AG20443 (cell line): ENCODE measurements at places on chromosomes 1 and 21.

GRCh38 chr1:6414881-6415626 is 4.7 kb downstream of the HES2 start:
- DNase-seq = no peak

DNA sequence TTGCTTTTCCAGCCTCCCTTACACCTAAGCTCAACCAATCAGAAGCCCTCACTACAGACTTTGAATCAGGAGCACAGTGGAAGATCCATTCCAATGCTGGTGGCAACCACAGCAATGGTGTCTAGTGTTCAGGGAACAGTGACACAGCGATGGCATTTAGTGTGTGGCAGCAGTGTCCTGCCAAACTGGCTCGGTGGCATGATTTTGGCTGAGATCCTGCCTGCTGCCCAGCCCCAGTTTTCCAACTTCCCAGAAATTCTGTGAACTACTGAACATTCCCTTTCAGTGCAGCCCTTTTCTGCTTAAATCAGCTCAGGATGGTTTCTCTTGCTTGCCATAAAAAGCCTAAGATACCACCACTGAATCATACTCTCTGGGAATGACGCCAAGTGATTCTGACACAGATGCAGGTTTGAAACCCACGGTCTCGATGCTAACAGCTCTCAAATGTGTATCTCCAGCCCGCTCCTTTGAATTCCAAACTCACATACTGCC is 8.8 kb downstream of the ASAP3 start:
- DNase-seq = peak; percentile 57

DNA sequence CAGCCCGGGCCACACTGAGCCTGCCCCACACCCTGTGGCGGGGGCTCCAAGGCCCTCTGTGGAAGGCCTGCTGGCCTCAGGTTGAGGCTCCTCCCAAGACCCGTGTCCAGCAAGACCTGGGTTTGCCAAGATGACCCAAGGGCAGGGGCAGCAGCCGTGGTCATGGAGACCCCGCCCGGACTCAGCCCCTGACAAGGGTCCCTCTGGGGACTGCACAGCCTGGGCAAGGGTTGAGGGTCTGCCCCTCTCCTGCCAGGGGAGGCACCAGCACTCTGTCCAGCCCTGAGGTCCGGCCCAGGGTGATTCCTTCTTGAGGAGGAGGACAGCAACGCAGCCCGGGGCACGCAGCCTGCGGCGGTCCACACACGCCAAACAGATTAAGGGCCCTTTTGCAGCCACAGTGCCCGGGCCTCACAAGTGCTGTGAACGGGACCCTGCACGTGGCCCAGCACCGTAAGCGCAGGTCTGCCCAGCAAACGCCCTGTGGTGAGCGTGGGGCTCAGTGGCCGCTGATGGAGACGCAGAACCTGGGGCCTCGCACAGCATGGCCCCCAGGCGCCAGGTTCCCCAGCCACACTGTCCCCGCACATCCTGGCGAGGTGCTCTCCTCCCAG is 3.4 kb downstream of the SPATC1L start:
- DNase-seq = no peak

- no peak for DNase-seq
These were observed 116.1 kb upstream of the GORAB start for GRCh38 chr1:170415710-170416372.

DNA sequence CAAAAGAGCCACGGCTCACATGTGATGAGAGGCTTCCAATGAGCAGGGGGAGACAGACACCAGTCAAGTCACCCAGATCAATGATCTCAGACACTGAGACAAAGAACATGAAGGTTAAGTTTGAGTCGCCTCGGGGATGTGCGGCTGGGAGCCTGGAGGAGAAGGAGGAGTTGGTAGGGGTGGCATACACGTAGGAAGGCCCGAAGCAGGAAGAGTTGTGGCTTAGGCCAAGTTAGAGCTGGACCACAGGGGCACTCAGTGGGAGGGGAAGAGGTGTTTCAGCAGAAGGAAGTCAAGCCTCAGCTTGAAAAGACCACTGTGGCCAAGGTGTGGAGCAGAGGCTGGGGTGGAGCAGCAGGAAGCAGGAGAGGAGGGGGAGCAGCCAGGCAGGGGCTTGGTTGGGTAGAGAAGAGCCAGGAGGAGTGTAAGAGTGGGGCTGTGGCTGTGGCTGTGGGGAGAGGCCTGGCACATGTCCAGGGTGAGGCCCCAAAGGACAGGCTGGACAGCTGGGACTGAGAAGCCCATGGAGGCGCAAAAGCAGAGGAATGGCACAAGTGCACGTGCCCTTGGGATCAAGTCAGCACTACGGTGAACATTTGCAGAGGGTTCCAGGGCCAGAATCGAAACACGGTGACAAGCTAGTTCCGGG is 27.6 kb downstream of the CTNNBIP1 start:
- no peak for DNase-seq

GRCh38 chr1:20371883-20372282 is 81.2 kb downstream of the VWA5B1 start:
- no peak for DNase-seq

DNA sequence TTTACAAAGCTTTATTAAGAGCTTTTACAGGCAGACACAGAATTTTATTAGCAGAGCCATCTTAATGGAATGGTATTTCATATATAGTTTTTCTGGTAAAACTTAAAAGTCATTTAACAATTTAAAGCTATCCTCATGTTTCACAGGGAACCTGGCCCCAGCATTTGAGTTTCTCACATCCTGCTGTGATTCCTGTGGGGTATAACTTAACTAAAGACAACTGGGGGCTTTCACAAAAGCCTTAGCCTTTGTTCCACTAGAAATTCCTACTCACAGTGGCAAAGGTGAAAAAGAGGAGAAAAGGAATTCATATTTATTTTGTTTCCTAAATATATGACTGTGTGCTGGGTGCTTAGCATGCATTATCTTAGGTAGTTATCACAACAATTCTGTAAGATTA is 233.9 kb downstream of the DENND1B start:
- no peak for DNase-seq

GRCh38 chr21:35059742-35060141 is 10.6 kb upstream of the RUNX1 start:
- DNase-seq = no peak

GRCh38 chr1:51969038-51969705 is 21.3 kb downstream of the RAB3B start:
- peak; percentile 94 for DNase-seq

DNA sequence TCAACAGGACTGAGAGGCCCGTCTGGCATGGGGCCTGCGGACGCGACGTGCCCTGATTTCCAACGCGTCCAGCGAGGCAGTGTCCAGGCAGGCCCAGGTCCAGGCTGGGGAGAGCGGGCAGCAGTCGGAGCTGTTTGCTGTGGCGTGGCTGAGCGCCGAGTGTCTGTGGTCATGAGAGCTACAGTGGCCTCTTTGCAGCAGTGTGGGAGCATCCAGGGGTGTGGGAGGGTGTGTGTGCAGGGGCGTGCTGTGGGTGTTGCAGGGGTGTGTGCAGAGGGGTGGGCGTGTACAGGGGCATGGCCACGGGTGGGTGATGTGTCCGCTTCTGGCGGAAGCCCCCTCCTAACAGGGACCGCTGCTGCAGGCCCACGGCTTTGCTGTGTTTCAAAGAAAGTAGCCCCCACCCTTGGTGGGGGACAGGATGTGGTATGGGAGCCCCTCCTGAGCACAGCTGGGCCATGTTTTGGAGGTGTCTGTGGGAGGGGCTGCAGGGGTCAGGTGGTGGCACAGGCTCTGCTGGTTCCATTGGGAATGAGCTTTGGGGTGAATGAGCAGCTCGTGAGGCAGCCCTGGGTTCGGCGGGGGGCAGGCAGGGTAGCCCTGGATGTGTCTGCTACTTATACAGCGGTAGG is 17.7 kb downstream of the PLCH2 start:
- DNase-seq = no peak

DNA sequence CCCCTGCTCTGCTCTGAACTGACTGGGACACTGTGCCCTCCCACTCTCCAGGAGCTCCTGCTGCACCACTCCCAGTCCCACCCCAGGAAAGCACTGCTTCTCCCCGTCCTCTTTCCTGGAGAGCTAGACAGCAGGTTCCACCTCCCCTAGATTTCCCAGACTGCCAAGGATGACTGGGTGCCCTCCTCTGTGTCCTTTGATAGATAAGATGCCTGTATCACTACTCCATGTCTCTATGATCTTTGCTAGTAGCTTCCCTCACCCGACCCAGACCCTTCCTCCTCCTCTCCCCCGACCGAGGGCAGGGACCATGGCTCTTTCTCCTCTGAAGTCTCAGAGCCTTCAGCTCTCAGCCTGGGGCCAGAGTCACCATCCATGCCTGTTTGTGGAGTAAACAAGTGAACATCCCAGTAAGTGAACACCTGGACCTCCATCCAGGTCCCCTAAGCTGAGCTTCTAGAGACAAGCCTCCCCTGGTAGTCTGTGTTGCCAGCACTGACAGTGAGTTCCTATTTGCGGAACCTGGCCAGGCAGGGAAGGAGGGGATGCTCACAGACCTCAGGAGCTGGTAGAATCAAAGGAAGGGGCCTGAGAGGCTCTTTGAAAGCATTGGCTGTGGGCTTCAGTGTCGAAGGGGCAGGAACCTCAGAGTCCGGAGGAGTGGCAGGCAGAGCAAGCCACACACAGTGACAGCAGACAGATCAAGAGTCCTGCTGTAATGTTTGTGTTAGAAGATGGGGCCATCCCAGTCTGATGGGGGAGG is 104.0 kb downstream of the PAX7 start:
- DNase-seq = no peak

DNA sequence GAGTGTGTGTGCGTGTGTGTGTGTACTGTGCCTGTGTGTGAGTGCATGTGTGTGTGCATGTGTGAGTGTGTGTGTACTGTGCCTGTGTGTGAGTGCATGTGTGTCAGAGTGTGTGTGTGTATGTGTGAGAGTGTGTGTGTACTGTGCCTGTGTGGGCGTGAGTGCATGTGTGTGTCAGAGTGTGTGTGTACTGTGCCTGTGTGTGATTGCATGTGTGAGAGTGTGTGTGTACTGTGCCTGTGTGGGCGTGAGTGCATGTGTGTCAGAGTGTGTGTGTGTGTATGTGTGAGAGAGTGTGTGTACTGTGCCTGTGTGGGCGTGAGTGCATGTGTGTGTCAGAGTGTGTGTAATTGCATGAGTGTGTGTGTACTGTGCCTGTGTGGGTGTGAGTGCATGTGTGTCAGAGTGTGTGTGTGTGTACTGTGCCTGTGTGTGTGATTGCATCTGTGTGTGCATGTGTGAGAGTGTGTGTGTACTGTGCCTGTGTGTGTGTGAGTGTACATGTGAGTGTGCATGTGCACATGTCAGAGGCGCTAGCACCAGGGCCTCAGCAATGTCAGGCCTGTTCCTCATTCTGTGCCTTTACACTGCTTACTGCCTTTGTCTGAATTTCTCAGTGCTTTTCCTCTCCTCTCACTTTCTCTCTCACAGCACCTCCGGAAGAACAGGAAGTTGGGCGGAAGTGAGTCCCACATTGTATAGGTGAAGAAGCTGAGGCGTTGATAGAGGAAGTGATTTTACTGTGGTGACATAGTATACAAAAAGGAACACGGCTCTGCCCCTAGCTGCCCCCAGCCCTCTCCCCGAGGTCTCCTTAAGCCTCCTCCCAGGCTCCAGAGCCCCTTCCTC is 4.9 kb downstream of the SLC5A9 start:
- DNase-seq = no peak

DNA sequence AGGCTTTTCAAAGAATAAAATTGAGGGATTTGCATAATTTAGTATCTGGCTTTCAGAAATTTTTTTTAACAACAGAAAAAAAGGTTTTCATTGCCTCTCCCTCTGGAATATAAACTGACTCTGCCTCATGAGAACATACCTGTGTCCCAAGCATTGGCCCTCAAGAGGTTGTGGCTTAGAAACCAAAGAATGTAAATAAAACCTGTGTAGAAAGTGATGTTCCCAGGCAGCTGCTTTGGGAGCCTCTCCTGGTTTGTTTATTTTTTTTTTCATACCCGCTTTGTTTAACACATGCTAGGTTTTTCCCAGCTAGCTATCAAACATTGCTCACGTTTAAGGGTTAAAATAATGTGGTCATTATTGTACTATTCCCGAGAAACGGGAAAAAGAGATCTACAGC is 40.5 kb upstream of the IFNAR2 start:
- DNase-seq = no peak

GRCh38 chr1:39288735-39289465 is 84.4 kb downstream of the MACF1 start:
- DNase-seq = no peak

GRCh38 chr21:36454093-36454531 is 25.8 kb downstream of the CLDN14 start:
- no peak for DNase-seq

DNA sequence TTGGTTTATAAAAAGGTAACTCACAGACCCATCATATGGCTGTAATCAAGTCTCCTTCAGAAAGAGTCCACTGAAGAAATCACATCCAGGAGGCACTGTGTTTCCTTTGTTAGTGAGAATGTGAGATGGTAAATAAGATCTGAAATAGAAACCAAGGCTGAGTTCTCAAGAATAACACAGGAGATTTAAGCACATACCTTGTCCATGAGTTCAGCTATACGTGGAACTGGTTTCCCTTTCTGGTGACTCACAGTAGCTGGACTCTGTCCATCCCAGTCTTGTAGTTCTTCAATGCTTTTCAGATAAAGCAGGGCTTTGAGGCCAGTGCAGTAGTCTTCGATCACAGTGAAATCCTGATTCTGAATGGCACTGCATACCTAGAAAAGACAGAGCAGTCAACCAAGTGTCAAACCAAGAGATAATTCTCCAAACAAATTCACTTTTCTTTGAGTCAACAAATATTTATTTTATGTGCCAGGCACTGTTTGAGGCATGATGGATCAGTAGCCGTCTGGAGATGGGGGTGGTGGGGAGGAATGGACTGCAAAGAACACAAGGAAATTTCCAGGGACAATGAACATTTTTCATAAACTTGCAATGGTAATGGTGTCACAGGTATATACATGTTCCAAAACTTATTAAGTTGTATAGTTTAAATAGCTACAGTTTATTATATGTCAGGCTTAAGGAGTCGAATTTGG is 471.4 kb downstream of the PTBP2 start:
- DNase-seq = peak; percentile 63
